M059J (cell line): ENCODE measurements at places on chromosomes 6 and 20. TPM values are rescaled to one million over a fixed set of nuclear protein-coding genes. Genes with fewer than 3 reads are reported as not detected.

DNA sequence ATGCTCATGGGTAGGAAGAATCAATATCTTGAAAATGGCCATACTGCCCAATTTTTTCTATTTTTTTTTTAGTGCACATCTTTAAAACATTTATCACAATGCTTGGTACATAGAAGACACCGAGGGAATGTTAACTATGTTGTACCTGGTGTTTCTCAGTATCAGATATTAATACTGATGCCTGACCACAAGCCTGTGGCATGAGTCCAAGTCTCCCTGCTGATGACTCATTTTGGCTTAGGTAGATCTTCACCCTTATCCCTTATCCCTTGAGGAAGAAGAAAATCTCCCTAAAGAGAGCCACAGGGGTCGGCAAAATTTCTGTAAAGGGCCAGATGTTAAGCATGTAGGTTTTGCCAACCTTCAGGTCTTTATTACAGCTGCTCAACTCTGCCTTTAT, 14.5 kb downstream of the CD109 start:
- DNase-seq, result peak; percentile 90

- no peak for DNase-seq
These were observed 34.0 kb downstream of the SLX4IP start for GRCh38 chr20:10469056-10469455.

DNA sequence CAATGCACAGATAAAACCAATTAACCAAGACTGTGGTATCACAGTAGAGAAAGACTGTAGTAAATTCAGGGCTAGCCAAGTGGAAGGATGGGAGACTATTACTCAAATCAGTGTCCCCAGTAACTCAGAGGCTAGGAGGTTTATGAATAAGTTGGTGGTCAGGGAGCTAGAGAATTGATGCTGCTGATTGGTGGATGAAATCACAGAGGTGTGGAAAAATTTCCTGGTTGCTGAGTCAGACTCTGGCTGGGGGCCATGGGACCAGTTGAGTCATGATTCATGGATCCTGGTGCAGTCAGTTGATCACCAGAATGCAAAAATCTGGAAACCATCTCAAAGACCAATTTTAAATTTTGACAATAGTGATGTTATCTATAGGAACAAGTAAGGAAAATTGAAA, 555.9 kb downstream of the C6orf118 start:
- peak; percentile 65 for DNase-seq

- no peak for DNase-seq
These were observed 13.9 kb downstream of the ZNF831 start for GRCh38 chr20:59177266-59178250.

- peak; percentile 91 for DNase-seq
These were observed 1.7 kb downstream of the PPP1R10 start for GRCh38 chr6:30615219-30615957.

GRCh38 chr6:82083646-82084045, 163.9 kb downstream of the IBTK start:
- no peak for DNase-seq

GRCh38 chr6:99022039-99022609, 74.4 kb upstream of the FBXL4 start:
- DNase-seq, result no peak

- DNase-seq, result no peak
These were observed 483 bp downstream of the SMIM26 start for GRCh38 chr20:18567739-18568091.

- DNase-seq, result peak; percentile 23
These were observed 25.8 kb downstream of the ROS1 start for GRCh38 chr6:117399924-117400323.

DNA sequence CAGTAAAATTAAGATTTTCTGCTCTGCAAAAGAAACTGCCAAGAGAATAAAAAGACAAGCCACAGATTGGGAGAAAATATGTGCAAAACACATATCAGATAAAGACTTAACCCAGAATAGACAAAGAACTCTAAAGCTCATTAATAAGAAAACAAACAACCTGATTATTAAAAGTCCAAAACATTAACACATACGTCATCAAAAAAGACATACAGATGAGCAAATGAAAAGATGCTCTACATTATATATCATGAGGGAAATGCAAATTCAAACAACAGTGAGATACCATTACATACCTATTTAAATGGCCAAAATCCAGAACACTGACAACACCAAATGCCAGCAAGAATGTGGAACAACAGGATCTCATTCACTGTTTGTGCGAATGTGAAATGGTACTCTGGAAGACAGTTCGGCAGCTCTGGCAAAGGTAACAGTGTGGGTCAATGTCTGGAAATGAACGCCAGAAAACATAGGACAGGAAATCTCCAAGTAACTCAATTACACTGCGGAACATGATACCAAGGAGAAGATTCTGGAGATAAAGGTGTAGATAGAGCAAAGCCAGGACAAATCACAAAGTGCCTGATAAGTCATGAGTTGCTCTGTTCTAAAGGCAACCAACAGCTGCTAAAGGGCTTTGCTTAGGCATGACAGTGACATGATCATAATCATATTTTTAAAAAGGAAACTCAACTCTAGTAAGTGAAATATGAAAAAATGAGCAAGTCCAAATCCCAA, 96.8 kb downstream of the PDE10A start:
- DNase-seq, result no peak

GRCh38 chr6:119590066-119590465, 240.5 kb upstream of the MAN1A1 start:
- DNase-seq, result no peak

Gene SULF2
- 104 and 140 TPM in 2 replicates for total RNA-seq

Gene ECT2L
- total RNA-seq, result not detected in 2 replicates

- DNase-seq, result no peak
These were observed 119.4 kb upstream of the ARMC2 start for GRCh38 chr6:108728826-108729225.

DNA sequence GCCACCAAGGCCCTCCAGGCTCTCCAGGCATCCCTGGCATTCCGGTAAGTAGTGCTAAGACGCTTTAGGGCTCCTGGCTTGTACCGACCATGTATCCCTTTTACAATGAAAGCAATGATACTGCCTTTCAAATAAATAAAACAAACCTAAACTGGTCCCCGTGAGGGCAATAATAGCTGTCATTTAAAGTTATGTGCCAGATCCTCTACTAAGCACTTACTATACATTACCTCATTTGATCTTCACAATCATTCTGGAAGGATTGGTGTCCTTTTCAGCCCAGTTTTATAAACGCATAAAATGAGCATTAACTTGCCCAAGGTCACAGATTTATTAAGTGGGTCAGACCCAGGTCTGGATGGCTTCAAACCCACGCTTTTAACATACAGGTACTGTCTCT, 114.7 kb downstream of the COL9A1 start:
- DNase-seq, result no peak

Gene CLIC5
- total RNA-seq, result not detected in 2 replicates

Gene STX7
- 30.5 and 45.7 TPM in 2 replicates for total RNA-seq

GRCh38 chr20:23245553-23246181, 104.9 kb upstream of the NXT1 start:
- DNase-seq, result peak; percentile 48

GRCh38 chr6:133275213-133275612, 34.1 kb downstream of the EYA4 start:
- no peak for DNase-seq

Gene SS18L1
- 7.8 and 15.1 TPM in 2 replicates for total RNA-seq

GRCh38 chr6:36197739-36198221, 1.2 kb downstream of the BRPF3 start:
- DNase-seq, result peak; percentile 20

Gene MTFR2
- total RNA-seq, result 12.0 and 12.4 TPM in 2 replicates

DNA sequence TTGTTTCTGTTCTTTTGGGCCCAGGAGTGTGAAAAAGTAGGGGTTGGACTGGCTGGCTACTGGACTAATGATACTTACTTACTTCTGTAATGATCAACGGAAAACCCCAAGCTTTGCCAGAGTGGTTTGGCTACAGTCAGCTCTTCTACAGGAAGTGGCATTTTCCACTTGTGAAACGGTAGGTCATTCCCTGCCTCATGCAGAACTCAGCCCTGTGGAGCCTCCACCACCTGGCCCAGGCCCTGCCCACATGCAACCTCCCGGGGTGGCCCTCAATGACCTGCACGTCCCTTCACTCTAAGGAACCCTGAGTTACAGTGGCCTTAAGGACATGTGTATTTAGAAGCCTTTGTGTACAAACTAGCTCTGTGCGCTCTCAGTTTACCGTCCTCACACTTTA, 140.4 kb downstream of the DTNBP1 start:
- peak; percentile 40 for DNase-seq

Gene HLA-DMB
- 5.1 and 8.3 TPM in 2 replicates for total RNA-seq

DNA sequence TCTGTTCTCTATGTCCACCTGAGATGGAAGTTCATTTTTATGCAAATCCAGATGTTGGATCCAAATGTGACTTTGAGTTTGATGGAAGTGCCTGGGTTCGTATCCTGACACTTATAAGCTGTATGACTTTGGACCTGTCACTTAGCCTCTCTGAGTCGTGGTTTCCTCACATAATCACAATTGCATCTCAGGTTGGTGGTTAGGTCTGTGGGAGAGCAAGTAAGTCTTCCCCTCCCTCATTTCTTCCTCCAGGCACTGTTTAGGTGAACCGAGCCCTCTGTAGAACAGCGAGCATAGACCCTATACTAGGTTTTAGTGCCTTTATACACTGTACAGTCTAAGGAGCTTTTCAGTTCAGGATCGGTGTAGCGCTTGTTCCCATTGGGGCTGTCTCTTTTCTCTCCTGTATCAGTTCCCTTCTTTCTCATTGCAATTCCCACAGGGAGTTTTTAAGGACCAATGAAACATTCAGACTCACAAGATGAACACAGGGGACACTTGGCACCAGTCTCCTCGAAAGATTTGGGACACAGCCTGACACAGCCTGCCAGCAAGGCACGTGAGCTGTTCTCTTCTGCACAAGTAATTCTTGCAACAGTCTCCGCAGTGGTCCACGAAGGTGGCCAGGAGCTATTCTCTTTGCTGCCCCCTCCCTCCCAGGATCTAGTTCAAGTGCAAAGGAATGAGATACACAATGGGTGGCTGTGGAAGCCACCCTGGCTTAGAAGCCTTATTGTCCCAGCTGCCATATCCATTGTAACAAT, 11.8 kb downstream of the TOX2 start:
- no peak for DNase-seq

Gene CDH4
- total RNA-seq, result 3.5 and 7.8 TPM in 2 replicates

Gene CFAP61
- total RNA-seq, result 1.3 TPM in 1 of 2 replicates, not detected in the other

GRCh38 chr6:15479761-15480160, 183.1 kb downstream of the DTNBP1 start:
- DNase-seq, result peak; percentile 98

GRCh38 chr6:25166955-25167748, 112.0 kb upstream of the CARMIL1 start:
- DNase-seq, result no peak

Gene PARD6B
- total RNA-seq, result 9.4 and 16.6 TPM in 2 replicates

GRCh38 chr6:154157082-154157481, 118.0 kb downstream of the OPRM1 start:
- peak; percentile 24 for DNase-seq

DNA sequence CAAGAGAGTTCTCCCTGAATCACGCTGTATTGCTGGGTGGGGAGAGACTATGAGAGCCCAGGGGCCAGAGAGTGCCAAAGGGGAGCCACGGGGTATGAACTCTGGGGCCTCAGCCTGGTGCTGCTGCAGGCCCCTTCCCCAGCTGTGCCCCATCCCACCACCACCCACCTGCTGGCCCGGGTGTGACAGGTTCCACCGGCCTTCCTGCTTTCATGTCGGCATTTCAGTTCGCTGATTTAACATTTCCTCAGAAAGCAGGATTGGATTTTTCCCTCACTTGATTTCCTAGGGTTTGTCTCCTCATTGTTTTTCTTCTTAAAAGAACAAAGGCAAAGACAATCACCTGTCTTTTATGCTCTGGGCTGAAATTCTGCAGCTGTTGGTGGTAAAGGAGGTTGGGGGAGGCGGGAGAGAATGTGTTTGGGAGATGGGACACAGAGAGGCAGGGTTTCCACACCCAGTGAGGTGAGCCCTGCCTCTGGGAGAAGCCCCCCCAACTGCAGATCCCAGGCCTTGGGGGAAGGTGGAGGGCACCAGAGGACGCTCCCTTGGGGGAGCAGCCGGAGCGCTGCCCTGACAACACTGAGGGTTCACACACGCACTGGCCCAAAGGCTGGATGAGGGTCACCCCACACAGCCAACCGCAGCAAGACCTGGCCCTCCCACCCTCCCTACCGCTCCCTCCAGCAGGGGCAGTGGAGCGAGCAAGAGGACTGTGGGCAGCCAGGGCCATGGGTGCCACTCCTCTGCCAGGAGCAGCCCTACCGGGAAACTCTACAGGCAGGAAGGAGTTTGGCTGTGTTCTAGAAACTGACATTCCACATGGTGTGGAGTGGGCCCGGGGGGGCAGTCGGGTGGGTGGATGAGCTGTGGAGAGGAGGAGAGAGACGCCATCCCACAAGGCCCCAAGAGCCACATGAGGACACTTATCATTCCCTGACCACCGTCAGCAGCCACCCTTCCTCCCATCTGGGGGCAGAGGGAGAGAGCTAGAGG, 10.5 kb upstream of the MLN start:
- no peak for DNase-seq

Gene HLA-A
- 1,733 and 2,135 TPM in 2 replicates for total RNA-seq

Gene MAS1
- total RNA-seq, result not detected in 2 replicates

Gene GSTA2
- 0.12 TPM in 1 of 2 replicates, not detected in the other for total RNA-seq

DNA sequence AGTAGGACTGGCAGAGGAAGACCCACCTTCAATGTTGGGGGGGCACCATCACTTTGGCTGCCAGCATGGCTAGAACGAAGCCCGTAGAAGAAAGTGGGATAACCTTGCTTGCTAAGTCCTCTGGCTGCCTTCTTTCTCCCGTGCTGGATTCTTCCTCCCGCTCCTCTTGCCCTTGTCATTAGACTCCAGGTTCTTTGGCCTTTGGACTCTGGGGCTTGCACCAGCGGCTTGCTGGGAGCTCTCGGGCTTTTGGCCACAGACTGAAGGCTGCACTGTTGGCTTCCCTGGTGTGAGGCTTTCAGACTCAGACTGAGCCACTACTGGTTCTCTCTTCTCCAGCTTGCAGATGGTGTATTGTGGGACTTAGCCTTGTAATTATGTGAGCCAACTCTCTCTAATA, 28.2 kb downstream of the GSTA2 start:
- no peak for DNase-seq

Gene L3MBTL3
- 6.5 and 9.4 TPM in 2 replicates for total RNA-seq

Gene CNR1
- 0.64 and 1.7 TPM in 2 replicates for total RNA-seq

- peak; percentile 55 for DNase-seq
These were observed 1109.0 kb upstream of the FLRT3 start for GRCh38 chr20:15446373-15446772.

DNA sequence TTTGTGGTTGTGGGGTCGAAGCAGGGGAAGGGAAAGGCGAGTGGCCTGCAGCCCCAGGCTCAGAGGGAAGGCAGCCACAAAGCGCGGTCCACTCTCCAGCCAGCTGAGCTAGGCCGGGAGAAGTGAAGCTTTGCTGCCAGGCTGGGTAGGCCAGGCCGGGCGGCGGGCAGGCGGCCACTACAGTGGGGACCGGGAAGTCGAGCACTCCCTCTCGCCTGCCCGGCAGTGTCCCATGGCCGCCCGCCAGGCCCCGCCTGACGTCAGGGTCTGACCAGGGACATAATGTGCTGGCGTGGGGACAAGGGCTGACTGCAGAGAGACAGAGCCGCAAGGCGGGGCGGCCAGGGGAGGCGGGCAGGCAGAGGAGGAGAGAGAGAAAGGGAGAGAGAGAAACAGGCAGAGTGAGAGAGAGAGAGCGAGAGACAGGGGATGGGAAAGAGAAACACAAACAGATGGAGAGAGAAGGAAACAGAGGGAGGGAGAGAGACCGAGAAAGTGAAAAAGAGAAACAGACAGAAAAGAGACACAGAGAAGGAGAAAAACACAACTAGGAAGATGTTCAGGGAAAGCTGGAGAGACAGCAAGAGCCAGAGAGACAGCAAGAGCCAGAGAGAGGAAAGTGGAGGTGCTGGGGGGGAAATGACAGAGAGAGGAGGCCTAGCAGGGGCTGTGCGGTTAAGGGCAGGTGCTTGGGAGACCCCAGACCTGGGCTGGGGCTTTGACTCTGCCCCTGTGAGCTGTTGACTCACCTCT, 94.5 kb upstream of the PTPN1 start:
- peak; percentile 99 for DNase-seq
